T-helper 1 cell treated with Interleukin-12 subunit alpha and Interleukin-12 subunit beta and Interleukin-4 antibody, amounts not matched to agents 30 ng/mL and 1 ng/mL, for 36 hours (primary cell): ENCODE measurements at places on chromosomes 3 and 15. TPM values are rescaled to one million over a fixed set of nuclear protein-coding genes. Genes with fewer than 3 reads are reported as not detected.

FBXO40 gene
- not detected in 2 replicates for total RNA-seq

CD96 gene
- 287 and 303 TPM in 2 replicates for total RNA-seq

USP13 gene
- total RNA-seq: 6.5 and 7.2 TPM in 2 replicates

PLD1 gene
- total RNA-seq: 0.85 and 0.88 TPM in 2 replicates

FOXL2NB gene
- not detected in 2 replicates for total RNA-seq

ENTPD3 gene
- total RNA-seq: not detected in 2 replicates
